Cortex of kidney (tissue), 1 donor: ENCODE measurements at places on chromosomes 16 and 17.

- DNase-seq, result no peak
Measured at GRCh38 chr16:17518441-17518840, 47.7 kb upstream of the XYLT1 start.

DNA sequence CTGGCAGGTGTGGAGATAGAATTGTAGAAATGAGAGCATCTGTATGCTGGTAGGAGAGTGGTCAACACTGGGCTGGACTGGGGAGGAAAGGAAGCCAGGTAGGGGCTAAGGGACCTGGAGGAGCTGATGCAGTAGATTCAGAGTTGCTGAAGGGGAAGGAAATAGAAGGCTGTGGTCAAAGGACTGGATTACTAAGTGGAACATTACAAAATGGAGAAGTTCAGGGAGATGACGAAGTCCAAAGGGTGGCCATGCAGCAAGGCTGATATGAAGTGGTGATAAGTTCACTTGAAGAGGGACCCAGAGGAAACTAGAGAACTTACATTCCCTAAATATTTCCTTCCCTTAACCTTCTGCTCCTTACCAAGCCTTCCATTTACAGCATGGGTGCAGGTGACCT is 8.6 kb upstream of the CCL2 start:
- no peak for DNase-seq

GRCh38 chr17:29787995-29788394 is 142.0 kb downstream of the SSH2 start:
- no peak for DNase-seq

DNA sequence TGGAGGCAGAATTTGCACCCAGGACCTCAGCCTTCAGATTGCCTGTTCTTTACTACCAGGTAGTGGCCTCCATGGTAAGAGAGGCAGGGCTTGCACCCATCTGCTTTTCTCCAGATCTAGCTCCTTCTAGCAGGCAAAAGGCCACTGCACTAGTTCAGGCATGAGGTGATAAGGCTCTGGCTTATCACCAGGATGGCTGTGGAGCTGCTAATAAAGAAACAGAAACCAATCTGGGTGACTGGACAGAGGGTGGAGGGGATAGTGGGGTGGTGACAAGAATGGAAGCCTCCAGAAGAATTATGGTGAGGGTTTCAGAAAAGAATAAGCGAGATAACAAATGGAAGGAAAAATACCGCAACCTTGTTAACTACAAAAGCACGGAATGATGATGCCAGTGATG is 15.5 kb upstream of the SUPT4H1 start:
- DNase-seq, result no peak

DNA sequence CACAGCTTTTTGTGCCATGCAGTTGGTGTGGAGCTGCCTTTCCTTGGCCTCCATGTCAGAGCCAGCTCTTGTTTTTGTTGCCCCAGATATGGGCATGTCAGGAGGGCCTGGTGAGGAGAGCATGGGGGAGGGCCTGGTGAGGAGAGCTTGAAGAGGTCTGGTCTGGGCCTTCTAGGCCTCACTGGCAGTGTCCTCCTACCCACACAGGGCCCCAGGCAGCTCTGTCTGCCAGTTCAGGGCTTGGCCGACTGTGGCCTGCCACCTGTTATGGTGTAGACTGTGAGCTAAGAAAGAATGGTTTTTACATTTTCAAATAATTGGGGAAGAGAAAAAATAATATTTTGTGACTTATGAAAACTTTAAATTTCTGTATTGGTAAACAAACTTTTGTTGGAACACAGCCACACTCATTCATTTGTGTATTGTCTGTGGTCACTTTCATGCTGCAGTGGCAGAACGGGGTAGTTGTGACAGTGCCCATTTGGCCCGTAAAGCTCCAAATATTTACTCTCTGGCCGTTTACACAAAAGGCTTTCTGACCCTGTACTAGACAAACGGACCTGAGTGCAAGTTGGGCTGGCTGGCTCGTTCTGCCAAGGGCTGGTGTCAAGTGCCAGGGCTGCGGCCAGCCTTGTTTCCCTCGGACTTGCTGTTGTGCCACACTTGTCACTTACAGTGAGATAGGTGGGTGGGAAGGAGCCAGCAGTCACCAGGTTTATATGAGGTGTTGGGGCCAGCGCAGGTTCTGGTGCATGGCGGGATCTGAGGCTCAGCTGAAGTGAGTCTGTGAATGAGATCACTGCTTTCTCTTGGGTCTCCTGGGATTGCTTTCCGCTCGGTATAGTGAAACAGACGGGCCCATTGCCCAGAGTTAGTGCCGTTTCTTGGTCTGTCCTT is 18.2 kb downstream of the PGS1 start:
- DNase-seq, result no peak

GRCh38 chr16:66474750-66475199 is 47.7 kb downstream of the BEAN1 start:
- no peak for DNase-seq

DNA sequence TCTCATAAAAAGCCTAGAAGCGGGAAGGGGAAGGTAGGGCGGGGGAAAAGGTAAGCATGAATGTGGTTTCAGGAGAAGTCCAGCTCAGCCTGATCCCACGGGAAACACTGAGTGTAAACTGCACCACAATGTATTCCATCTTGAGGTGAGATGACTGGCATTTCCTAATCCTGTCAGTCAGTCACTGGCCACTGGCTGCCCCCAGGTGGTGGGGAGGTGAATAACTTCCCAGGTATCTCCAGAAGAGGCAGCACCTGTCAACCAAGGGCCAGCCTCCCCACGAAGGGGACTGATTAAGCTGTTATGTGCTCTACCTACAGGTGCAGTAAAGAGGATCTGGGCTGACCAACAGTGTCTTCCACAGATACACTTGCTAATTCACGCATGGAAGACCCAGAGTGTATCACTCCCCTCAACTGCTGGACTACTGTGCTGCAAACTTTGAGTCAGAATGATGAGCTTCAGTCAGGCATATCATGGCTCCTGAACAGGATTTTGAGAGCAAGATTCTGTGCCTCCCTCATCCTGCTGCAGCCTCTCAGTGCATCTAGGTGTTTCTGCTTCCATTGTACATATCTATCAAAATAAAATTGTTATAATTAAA is 108.5 kb upstream of the CCL2 start:
- no peak for DNase-seq

DNA sequence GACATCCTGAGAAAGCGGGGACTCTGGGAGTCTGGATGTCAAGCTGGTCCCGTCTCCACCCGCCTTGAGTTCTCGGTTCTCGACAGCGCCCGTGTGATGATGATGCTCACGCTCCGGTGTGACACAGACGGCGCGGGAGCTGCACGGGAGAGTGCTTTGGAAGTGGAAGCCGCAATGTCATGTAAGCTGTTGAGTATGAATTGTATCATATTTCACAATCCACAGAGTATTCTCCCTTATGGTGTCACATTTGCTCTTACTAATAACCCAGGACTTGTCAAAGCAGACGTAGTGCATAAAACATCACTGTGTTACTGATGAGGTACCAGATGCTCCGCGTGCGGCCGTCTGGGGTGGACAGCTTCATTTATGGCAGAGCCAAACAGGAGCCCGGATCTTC is 217.5 kb upstream of the CHMP6 start:
- DNase-seq, result no peak

DNA sequence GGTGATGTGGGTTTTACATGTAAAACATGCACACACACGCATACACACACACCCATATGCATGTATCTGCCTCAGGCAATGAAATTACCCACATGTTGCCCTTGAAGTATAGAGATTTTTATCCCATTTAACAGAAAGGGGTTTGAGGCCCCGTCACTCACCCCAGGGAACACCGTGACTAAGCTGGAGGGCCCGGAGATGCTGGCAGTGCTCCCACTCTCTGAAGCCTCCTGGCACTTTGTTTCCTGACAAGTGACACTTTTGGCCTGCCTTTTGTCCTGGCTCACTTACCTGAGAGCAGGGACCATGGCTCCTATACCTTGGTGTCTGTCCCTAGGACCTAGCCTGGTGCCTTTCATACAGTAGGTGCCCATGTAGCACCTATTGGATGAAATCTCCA is 50.0 kb upstream of the TNRC6C start:
- DNase-seq, result no peak

DNA sequence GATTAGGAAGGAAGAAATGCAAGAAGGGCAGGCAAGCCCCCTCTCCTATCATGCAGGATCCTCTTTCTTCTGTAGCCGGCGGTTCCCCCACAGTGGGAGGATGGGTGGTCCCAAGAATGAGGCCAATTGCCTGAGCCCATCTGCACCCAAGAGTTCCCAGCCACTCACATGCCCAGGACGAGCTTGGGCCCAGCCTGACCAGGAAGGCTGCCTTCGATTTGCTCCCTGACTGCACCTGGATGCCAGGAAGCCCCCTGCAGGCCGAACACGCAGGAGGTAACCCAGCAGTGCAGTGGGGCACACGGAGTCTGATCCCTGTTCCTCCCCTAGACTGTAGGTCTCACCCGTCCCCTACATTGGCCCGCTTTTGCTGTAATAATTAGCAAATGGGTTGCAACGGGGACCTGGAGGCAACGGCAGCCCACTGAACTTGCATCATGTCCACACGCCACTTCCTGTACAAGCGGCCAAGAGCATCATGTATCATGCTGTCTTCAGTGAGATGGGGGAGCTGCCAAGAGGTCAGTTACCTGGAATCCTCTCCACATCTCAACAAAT is 67.5 kb downstream of the AMFR start:
- no peak for DNase-seq

DNA sequence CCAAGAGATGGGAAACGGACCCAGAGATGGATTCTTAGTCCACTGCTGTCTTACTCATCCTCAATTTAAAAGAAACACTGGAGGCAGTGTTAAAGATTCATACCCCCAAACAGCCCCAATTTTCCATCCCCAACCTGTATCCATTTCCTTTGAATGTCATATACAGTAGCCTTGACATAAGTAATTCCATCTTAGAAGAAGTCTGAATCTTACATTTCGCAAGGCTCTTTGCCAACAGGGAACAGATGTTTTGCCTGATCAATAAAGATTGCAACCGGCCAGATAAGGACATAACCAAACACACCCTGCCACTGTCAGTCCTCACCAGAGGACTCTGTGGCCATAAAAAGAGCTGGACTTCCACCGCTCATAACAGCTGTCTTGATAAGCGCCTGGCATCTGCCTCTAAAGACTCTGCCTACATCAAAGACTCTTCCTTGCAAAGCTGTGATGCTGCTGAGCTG is 59.0 kb upstream of the MED9 start:
- DNase-seq, result no peak

DNA sequence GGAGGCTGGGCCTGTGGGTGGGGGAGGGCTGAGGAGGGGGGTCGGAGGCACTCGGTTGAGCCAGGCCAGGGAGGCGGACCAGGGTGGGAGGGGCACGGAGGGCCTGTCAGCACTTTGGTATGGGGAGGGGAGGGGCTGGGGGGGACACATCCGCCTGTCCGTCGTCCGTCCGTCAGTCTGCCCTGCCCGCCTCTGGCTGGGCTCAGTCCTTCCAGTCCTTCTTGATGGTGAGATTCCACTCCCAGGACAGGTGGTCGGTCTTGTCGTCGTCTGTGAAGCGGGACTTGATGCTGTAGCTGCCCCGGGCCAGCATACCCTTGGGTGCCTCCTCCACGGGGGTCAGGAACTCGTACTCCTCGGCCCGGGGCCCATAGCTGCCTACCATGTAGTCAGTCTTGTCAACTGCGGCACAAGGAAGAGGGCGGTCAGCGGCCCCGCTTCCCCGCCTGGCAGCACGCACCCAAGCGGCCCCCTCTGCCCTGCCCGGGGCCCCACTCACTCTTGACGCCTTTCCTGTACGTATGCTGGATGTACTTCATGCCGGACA is 2.4 kb downstream of the ARHGDIA start:
- DNase-seq, result no peak

- no peak for DNase-seq
Measured at GRCh38 chr16:49468611-49469310, 95.2 kb downstream of the C16orf78 start.

- DNase-seq, result no peak
Measured at GRCh38 chr17:69552986-69553667, 138.6 kb downstream of the MAP2K6 start.

DNA sequence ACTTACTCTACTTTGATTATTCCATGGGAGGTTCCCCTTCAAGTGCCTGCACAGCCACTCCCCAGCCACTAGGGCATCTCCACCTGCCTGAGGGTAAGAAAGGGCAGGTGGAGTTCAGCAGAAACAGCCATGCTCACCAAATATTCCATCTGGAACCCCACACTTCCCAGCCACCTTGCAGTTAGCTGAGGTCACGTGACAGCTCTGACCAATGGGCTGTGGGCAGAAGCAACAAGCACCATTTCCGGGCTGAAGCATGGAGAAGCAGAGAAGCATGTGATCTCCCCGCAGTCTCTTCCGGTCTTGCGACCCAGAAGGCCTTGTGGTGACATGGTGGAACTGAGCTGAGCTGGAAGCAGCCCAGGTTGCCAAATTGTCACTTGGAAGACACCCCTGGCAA is 108.6 kb downstream of the CCT6B start:
- no peak for DNase-seq

- no peak for DNase-seq
Measured at GRCh38 chr17:5419959-5420653, at the start of gene RPAIN. Gene RPAIN (plus strand): TSS chr17:5420182. CDS start chr17:5420211, 29 bp downstream.

- DNase-seq, result no peak
Measured at GRCh38 chr16:31700530-31701388, 172.8 kb upstream of the ZNF267 start.

- no peak for DNase-seq
Measured at GRCh38 chr17:16446338-16446983, 31.1 kb downstream of the TRPV2 start.

- no peak for DNase-seq
Measured at GRCh38 chr17:83089328-83090132, 10.1 kb downstream of the METRNL start.

DNA sequence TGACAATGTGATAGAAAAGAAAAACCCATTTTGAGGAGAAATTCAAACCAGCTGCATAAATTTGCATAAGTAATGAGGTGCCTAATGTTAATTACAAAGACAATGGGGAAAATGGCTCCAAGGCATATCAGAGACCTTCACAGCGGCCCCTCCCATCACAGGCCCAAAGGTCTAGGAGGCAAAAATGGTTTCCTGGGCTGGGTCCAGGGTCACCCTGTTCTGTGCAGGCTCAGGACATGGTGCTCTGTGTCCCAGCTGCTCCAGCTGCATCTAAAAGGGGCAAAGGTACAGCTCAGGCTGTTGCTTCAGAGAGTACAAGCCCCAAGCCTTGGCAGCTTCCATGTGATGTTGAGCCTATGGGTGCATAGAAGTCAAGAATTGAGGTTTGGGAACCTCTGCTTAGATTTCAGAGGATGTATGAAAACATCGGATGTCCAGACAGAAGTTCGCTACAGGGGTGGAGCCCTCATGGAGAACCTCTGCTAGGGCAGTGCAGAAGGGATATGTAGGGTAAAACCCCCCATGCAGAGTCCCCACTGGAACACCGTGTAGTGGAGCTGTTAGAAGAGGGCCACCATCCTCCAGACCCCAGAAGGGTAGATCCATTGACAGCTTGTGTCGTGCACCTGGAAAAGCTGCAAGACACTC is 40.6 kb downstream of the IKZF3 start:
- no peak for DNase-seq
